Progenitor cell of endocrine pancreas (in vitro differentiated cells): ENCODE measurements at places on chromosomes 13 and 19. TPM values are rescaled to one million over a fixed set of nuclear protein-coding genes. Genes with fewer than 3 reads are reported as not detected.

The KLK4 gene
- total RNA-seq: not detected in 2 replicates

DNA sequence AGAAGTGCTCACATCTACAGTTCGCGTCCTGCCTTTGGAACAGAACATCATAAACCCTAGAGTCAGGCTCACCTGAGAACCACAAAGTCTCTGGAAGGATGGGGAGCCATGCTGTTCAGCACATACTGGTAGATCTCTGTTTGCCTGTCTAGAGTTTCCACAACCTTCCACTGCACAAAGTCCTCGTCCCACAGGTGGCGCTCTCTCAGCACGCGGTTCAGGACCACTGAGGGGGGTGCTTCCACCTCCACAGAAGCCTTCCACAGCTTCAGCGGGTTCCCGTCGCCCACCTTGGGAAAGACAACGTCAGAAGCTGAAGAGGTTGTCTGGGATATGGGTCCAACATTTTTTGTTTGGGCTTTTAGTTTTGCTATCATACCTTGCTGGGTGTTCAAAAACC lies 93.6 kb downstream of the KL start:
- DNase-seq: no peak

GRCh38 chr19:1019980-1020867 lies 699 bp downstream of the TMEM259 start:
- no peak for DNase-seq

DNA sequence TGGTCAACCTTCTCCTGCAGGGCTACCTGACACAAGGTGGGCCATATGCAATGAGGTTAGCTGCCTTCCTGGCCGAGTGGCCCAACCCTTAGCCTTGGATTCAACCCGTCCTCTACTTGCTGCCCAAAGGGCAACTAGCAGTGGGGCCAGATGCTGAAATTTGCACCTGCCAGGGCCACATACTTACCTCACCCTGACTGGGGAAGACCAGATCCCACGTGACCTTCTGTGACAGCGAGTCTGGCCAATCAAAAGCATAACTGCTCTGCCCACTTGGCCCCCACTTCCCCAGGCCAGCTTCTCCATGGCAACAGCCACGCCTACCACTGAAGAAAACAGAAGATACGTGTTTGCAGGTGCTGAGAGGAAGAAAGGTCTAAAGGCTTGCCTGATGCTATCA lies 10.9 kb downstream of the PEG3 start:
- no peak for DNase-seq

DNA sequence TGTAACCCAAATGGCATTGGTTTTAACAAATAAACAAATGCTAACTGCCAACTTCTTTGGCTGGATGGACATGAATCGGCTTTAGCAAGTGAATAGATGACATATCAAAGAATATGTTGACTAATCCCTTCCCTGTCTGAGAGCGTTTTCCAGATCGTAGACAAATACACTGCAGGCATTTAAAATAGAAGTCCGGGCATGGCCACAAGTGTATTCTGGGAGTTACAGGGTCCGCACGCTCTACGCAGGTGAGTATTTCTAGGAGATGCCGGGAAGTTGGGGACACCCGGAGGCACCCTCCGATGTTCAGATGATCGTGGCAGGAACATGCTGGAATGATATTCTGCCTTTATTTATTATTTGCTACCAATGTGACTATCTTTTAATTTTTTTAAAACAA lies 53.2 kb upstream of the ZNF536 start:
- DNase-seq: no peak

The ZNF416 gene
- total RNA-seq: 7.2 and 8.6 TPM in 2 replicates

The ZNF429 gene
- total RNA-seq: 29.7 and 31.7 TPM in 2 replicates

The ARL11 gene
- 0.10 TPM in 1 of 2 replicates, not detected in the other for total RNA-seq

DNA sequence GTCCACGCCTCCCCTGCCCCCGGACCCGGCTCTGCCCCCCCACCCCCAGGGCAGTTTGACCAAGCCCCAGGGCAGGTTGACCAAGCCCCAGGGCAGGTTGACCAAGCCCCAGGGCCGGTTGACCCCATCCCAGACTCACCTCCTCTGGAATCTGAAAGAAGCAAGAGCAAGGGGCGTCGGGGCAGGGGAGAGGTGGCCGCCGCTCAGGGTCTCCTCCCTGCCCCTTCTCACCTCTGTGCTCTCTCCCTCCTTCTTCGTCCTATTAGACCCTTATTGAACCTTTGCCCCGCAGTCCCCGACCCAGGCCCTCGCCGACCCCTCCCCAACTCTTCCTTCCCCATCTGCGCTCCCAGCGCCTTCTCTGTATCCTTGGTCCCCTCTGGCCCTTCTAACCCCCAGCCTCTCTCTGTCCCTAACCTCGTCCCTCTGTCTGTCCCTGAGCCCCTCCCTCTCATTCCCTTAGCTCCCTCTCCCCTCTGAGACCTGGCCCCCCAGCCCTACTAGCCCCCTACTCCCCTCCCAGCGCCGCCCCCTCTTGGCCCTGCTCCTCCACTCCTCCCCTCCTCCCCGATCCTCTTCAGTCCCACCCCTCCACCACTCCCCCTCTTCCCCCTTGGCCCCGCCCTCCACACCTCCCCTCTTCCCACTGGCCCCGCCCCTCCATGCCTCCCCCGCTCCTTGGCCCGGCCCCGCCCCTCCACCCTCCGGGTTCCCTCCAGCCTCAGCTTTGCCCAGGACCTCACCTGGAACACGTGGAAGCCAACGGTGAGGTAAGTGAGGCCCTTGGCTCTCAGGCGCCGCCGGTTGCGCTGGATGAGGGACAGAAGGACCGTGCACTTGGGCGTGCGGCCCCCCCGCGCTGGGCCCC lies 7.6 kb downstream of the CAPN12 start:
- peak; percentile 48 for DNase-seq

The URAD gene
- not detected in 2 replicates for total RNA-seq
